ENCODE measurements at places on chromosomes 12 and 14. TPM values are rescaled to one million over a fixed set of nuclear protein-coding genes. Genes with fewer than 3 reads are reported as not detected.

DNA sequence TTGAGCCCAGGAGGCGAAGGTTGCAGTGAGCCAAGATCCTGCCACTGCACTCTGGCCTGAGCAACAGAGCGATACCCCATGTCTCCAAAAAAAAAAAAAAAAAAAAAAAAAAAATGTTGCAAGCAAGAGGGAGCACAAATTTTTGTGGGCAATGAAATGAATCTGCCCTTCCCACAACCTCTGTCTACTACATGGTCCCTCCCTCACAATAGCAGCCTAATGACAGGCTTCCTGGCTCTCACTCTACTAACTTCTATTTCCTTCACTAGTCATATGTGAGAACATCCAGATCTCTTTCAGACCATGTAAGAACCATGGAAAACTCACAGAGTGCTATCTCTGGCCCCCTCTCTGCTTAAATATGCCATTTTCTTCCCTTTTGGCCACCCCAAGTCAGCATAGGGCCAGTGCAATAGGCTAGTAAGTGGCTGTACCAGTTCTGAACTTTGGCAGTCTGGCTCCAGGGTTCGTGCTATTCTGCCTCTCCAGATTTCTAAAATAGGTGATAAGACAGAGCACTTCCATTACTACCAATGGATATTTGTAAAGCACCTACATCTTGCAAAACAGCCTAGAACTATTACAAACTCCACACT lies 7.1 kb downstream of the OSBPL8 start:
- H3K27me3 ChIP-seq = no peaks in the 10 kb centered on the region
- DNase-seq = no peak
- H3K4me3 ChIP-seq = no peak overlapping the region
- H3K27ac ChIP-seq = no peak overlapping the region
- H3K4me1 ChIP-seq = peaks cover 72% of the 10 kb centered on the region

- DNase-seq = no peak
- H3K4me1 ChIP-seq = peaks cover 14% of the 10 kb centered on the region
- H3K4me3 ChIP-seq = no peak overlapping the region
- peaks cover 9% of the 10 kb centered on the region for H3K36me3 ChIP-seq
- no peak overlapping the region for H3K27ac ChIP-seq
- H3K27me3 ChIP-seq = no peaks in the 10 kb centered on the region
Observed at GRCh38 chr12:10543499-10543898, 37.8 kb downstream of the EIF2S3B start.

Gene RPGRIP1
- total RNA-seq = not detected

Gene TRPV4
- not detected for total RNA-seq

- peaks cover 16% of the 10 kb centered on the region for H3K4me1 ChIP-seq
- no peaks in the 10 kb centered on the region for H3K36me3 ChIP-seq
- no peak overlapping the region for H3K4me3 ChIP-seq
- no peak overlapping the region for H3K27ac ChIP-seq
- no peak for DNase-seq
Observed at GRCh38 chr12:51851413-51852124, 3.1 kb upstream of the FIGNL2 start.

DNA sequence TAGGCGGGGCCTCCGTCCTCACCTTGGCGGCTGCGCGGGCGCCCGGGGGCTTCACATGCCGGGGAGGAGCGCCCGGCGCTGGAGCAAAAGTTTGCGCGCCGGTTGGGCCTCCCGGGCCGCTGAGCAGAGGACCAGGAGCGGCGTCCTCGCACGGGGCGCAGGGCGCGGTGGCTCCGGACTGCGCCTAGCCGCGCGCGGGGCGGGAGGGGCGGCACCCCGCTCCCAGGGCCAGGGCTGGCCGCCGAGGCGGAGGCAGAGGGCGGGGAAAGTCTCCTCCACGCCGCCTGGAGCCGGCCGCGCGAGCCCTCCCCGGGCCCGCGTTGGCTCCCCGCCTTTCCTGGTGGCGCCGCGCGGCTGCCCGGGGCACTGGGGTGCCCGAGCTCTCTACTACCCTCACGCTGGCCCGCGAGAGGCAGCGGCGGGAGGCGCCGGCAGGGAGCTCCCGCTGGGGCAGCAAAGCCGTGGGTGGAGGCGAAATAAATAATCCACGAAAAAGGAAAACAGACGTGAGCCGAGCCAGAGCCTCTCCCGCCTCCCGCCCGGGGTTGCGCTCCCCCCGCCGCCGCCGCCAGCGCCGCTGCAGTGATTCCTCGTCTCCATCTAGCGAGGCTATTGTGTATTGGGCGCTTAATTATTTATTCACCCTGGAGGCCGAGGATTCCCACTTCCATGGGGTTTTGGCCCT lies 400 bp upstream of the PRIMA1 start:
- no peak for DNase-seq
- no peaks in the 10 kb centered on the region for H3K4me1 ChIP-seq

DNA sequence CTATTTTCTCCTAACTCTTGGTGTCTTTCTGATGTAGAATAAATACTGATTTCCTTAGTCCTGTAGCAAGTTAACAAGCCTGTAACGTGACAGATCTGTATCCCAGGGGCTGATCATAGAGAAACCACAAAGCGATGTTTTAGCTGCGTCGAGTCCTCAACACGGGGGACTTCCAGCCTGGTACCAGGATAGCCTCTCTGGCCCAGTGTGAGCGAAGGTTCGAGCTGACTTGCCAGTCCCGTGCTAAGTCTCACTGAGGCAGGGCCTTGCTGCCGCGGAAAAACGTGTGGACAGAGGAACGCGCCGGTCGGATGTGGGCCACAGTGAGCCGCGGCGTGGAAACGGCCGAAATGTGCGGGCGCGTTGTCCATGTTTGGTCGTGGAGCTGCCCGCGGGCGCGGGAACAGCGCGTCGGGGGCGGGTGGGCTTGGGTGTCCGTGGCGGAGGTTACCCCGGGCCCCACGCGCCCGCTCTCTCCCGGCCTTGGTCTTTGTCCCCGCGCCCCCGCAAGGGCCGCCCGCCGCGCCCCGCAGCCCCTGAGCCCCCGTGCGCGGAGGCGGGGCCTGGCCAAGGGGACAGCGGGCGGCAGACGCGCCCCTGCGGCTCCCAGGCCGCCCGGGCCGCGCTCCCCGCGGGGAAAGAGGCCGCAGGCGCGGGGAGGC lies 531 bp upstream of the EML1 start:
- H3K36me3 ChIP-seq = no peaks in the 10 kb centered on the region
- no peak overlapping the region for H3K27ac ChIP-seq
- peaks cover 12% of the 10 kb centered on the region for H3K4me1 ChIP-seq

Gene TPPP2
- total RNA-seq = not detected

- no peak overlapping the region for H3K27ac ChIP-seq
- H3K4me3 ChIP-seq = no peak overlapping the region
- no peaks in the 10 kb centered on the region for H3K36me3 ChIP-seq
- H3K4me1 ChIP-seq = no peaks in the 10 kb centered on the region
- no peak for DNase-seq
Observed at GRCh38 chr12:65634061-65634460, 190.2 kb upstream of the HMGA2 start.
